Activated B cell treated with CpG ODN at 0.5 μM for 24 hours (primary cell): ENCODE measurements at places on chromosomes 1 and 21.

- no peak for DNase-seq
Observed at GRCh38 chr1:220222939-220223338, 49.3 kb downstream of the RAB3GAP2 start.

GRCh38 chr1:72830606-72831390, 548.5 kb upstream of the NEGR1 start:
- DNase-seq = no peak

DNA sequence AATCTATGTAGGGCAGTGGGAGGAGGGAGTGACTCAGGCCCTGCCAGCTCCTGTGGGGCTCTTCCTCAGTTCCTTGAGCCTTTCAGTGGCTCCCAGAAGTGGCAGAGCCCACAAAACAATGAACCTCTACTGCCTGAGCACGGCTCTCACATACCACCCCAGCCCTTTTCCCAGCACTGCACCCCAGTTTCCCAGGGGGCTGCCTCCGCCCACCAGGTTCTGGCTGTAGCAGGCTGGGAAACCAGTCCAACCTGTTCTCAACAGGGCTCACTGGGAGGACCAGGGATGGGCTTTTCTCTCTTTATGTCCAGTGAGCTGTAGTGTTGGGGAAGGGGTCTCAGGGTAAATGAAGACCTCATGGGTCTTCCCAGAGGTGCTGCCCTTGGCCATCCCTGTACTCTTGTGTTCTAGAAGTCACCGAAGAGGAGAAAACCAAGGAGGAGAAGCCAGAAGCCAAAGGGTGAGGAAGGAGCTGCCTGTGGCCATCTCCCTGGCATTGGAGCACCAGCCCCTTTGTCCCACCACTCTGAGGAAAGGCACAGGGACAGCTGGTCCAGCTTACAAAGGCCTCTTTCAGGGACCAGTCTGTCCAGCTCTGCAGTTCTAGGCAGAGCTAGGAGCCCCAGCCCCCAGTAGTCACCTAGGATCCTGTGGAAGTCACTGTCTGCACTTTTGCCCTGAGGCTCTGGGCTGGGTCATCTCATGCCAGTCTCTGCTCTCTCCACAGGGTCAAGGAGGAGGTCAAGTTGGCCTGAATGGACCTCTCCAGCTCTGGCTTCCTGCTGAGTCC, 3.5 kb downstream of the MARCKSL1 start:
- no peak for DNase-seq

DNA sequence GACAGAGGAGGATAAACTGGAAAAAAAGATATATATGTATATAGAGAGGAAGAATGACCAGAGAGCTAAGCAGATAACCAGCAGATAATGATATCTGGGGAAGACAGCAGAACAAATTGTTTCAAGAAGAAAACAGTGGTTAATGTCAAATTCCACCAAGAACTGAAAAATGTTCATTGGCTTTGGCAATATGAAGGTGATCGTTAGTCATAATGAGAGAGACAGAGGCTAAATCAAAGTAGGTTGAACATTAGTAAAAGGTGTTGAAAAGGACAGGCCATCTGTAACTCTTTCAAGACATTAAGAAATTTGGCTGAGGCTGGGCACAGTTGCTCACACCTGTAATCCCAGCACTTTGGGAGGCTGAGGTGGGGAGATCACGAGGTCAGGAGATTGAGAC, 25.3 kb upstream of the CR2 start:
- DNase-seq = no peak

DNA sequence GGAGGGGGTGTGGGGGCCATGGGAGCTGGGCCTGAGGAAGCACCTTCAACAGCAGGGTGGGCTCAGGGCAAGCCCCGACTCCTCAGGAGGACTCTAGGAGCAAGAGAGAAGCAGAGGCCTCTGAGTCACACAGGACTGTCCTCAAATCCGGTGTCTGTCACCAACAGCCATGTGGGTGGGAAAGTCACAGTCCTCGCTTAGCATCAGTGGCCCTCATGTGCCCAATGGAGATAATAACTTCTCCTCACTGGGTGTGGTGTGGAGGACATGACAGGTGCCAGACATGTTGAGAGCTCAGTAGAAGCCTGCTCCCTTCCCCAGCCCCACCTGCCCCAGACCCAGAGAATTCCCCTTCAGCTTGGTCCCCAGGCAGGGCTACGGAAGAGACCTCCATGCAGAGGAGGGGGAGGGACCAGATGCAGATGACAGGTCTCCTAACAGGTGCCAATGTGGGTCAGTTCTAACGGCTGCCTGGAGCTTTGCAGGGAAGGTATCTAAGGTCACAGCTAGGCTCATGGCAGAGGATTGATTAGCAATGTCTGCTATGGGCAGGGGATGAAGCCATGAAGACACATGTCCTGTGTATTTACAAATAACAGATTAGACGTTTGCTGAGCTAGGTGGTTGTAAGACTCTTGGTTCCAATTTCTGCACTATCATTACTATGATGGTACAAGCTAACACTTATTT, 30.2 kb downstream of the TTC39A start:
- no peak for DNase-seq
